ENCODE measurements at places on chromosomes 6 and 20.
A peak's percentile ranks its signal among the peaks of the same experiment; 100 is the strongest.

DNA sequence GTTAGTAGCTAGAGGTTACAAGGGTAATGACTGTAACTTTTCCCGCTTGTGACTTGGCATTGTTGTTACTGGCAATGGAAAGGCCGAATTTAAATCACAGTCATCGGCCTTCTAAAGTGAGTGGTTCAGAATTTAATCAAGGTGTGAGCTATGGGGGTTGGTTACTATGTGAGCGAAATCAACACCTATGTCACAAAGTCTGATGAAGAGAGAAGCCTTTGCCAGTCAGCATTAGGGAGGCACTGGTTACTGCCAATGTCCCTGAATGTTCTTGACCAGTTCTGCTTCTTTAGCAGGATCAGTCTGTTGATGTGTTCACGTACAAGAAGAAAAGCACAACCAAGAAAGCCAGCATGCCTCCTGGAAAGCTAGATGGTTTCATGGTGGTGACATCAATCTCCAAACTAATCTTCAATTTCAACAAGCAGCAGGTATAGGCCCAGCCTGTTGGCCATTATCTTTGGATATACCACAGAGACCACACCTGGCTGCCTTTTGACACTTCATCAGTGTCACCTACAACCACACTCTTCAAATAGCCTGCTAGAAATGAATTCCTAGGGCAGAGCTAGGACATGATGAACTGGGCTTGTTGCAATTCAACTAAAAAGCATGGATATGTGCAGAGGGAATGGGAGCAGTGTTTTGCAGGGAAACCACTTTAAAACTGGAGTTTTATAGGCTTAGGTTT, 17.2 kb downstream of the SAMD5 start:
- no peak for DNase-seq

- DNase-seq: no peak
Measured at GRCh38 chr6:53103993-53104675, 38.9 kb downstream of the FBXO9 start.

DNA sequence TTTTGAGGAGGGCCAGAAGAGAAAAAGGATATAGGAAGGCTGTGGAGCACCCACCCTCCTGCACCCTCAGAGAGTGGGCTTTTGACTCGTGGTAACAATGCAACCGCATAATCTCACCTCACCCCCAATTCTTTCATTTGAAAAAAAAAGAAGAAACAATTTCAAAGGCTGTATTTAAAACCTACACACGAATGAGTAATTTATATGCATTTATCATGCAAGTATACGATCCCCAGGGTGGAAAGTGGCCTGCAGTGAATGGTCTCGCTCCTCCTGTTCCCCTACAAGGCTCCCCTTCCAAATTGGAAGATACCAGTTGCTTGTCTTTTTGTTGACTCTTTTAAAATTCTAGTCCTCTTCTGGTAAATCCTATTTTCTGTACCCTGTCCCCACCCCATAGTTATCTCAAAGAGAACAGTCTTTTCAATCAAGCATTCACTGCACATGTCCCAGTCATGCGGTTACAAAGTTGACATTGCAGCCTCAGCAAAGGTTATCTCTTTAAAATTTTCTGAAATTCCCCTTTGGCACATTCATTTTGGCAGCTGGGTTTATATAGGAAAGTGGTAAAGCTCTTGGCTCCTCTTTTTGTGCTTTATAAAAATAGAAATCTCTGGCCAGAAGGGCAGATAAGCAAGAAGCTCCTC, 110.6 kb downstream of the ARID1B start:
- DNase-seq: no peak

DNA sequence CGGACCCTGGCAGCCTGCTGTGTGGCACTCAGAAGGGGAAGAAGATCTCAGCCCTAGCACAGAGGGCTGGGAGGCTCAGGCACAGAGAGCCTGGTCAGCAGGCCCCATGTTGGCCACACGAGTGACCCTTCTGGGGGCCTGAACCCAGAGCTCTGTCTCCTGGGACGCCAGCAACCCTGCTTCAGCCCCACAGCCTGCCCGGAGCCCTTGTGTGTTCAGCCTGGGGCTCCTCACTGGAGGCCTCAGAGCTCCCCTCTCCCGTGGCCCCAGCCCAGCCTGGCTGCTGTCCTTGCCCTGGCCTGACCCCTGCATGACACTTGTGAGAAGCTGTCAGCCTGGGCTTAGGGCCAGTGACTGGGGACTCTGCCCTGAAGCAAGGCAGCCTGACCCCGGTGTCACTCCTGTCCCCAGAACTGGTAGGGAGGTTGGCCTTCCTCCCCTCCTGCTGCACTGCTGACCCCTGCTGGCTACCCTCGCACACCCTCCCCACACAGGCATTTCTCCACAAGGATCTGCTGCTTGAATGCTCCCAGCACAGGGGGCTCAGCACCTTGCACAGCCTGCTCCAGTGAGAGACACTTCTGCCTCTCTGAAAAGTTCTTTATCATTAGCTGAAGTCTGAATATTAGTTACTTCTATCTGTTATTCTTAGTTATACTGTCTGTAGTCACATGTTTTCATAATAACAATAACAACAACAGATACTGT, 15.4 kb upstream of the IP6K3 start:
- no peak for DNase-seq

GRCh38 chr6:30839671-30840070, 44.6 kb upstream of the DDR1 start:
- DNase-seq: no peak

GRCh38 chr20:46078954-46079353, 10.8 kb downstream of the NCOA5 start:
- no peak for DNase-seq

- DNase-seq: no peak
Measured at GRCh38 chr6:143700684-143701348, 23.1 kb downstream of the PHACTR2 start.

DNA sequence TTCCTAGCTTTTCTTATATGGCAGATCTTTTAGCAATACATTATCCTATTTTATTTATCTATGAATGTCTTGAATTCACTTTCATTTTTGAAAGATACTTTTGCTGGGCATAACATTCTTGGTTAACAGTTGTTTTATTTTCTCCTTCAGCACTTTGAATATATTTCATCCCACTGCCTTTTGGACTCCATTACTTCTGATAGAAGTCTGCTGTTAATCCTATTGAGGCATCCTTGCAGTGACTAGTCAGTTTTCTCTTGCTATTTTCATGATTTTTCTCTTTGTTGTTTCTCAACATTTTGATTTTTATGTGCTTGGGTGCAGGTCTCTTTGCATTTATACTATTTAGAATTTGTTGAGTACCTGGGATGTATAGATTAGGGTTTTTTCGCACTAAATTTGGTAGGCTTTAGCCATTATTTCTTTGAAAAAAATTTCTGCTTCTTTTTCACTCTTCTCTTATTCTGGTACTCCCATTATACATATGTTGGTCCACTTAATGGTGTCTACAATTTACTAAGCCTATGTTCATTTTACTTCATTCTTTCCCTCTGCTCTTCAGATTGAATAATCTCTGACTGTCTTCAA, 53.2 kb downstream of the PHACTR3 start:
- no peak for DNase-seq

GRCh38 chr6:104789770-104790190, 69.9 kb downstream of the HACE1 start:
- DNase-seq: no peak

- DNase-seq: no peak
Measured at GRCh38 chr6:98539741-98540140, 294.6 kb upstream of the POU3F2 start.

DNA sequence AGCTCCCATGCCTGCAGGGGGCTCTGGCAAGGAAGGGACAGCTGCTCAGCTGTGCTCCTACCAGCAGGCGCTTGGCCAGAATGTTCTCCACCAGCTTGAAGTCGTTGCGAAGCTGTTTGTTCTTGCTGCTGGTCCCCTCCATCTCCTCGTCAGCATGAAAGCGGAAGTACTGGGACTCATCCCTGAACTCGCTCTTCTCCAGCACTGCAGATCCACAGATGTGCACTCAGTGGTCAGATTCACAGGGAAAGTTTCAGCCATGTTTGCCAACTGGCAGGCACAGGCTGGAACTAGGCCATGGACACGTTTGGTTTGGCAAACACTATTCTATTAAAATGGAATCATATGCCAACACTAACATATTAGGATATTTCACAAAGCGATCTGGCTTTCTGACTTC, 167.9 kb downstream of the PREX1 start:
- no peak for DNase-seq

DNA sequence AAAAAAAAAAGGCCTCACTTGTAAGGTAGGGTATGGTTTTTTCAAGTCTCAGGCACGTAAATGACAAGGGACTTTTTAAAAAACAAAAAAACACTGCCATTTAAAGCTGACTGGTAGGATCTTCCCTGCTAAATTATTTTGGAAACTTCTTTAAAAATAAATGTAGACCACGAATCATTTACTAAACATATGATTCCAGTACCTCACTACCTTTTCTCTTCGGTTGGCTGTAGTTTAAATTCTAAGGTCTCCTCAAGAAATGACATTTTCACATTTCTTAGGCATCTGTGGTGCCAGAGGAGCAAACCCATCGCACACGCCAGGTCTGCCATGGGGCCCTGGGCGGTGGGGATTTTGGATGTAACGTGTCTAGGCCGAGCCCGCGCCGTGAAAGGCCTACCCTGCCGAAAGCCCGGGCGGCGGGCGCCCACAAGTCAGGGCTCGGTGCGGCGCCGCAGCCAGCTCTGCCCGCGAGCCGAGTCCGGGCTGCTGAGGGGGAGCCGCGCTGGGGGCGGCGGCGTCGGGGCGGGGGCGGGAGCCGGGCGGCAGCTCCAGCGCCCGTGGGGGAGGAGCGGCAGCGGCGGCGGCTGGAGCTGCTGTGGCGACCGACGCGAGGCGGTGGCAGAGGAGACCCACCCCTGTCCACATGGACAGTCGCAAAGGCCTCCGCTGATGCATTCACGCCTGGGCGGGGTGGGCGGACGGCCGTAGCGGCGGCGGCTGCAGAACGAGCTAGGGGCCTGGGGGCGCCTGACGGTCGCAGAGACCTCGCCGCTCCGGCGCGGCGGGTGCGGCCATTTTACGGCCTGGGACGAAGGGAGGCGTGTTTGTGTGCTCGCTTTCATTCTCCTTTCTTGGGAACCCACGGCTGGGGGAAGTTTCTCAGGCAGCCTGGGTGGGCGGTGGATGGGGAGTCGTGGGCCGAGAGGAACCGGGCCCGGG, at the start of gene SENP6:
Gene SENP6, plus strand, starts transcription at position 577 of the 942 bp plus-strand sequence. CDS start 645 bp downstream, outside the sequence.
- DNase-seq: peak; percentile 47

DNA sequence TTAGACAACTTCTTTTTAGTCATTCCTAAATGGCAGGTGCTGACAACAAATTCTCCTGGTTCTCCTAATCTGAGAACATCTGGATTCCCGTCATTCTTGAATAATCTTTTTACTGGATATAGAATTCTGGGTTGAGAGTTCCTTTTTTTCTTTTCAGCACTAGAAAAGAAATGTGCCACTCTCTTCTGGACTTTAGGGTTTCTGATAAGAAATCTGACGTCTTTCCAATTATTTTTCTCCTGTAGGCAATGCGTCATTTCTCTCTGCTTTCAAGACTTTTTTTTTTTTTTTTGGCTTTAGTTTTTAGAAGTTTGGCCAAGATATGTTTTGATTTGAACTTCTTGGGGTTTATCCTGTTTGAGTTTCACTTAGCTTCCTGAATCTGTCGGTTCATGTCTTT, 66.1 kb upstream of the RNF24 start:
- no peak for DNase-seq

DNA sequence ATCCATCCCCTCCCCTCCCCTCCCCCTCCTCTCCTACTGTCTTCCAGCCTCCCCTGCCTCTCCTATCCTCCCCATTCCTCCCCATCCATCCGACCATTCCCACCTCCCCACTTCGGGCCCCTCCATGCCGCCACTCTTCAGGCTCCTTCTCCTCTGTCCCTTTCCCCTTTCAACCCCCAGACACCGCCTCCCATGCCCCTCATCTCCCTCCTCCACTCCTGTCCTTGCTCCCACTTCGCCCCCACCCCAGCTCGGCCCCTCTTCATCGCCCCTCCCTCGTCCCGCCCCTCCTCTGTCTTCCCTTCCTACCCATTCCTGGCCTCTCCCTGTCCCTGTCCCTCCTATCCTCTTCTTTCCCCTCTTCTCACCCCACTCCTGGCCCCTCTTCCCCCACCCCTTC, 554 bp upstream of the CST3 start:
- no peak for DNase-seq
